ENCODE measurements at places on chromosomes 2 and 18. TPM values are rescaled to one million over a fixed set of nuclear protein-coding genes. Genes with fewer than 3 reads are reported as not detected.

Gene VWA3B
- total RNA-seq = not detected

Gene PLEKHH2
- total RNA-seq = 0.20 TPM

Gene ANXA4
- 70.6 TPM for total RNA-seq

Gene TMEFF2
- not detected for total RNA-seq

Gene CFAP210
- total RNA-seq = not detected

Gene DSEL
- 0.10 TPM for total RNA-seq

Gene FOXI3
- total RNA-seq = not detected

GRCh38 chr2:191790737-191791136 lies 56.2 kb downstream of the CAVIN2 start:
- DNase-seq = no peak

DNA sequence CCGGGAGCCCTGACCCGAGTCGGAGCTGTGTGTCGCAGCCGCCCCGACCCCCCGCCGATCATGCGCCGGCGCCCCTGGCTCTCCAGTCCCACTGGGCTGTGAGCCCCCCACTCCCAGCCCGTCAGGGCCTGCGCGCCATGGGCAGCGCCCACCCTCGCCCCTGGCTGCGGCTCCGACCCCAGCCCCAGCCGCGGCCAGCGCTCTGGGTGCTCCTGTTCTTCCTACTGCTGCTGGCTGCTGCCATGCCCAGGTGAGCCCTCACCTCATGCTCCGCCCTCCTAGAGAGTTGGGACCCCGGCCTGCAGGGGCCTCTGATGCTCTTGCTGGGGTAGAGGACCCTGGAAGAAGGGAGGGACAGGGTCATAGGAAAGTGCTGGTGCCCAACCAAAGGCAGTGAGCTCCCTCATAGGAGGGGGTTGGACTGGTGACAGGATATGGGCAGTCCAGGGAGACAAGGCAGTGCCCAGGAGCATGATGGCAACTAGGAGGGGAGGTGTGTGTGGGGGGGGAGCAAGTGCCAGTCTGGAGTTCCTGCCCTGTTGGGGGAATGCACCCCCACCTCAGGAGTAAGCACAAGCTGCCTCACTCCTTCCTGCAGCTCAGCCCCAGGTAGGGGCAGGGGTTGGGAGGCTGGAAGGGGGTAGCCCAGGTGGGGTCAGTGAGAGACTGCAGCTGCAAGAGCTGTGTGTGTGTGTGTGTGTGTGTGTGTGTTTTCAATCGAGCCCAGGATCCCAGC lies 375 bp downstream of the WNT10A start:
- DNase-seq = no peak

- DNase-seq = no peak
Measured at GRCh38 chr2:102233132-102233884, 46.5 kb downstream of the IL1RL2 start.

DNA sequence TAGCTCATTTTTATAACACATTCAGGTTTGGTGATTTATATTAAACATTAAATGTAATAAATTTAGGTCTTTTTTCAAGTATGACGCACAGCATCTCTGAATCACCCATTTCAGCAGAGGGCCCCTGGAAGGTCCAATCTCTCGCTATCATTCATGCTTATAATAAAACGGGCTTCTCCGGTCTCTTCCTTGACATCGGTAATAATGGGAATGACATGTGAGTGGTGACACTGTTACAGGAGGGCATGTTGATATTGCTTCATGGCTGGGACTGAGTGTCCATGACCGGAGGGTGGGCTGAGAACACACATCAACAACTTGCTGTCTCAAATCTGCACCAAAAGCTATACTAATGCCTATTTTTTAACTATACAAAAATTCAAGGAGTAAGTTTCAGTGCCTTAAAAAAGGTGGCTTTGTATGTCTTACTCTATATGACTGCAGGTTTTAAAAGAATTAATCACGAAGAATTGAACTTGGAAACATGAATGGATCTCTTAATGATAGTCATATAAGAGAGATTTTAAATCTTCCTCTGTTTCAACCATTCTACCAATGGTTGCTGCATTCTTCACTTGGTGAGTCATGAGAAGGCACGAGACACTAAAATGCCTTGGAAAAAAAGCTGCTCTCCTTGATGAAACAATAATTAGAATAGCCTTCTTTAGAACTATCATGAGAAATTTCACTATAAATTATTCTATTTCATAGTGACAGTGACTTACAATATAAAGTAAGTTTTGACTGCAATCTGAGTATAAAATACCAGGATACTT lies 101.9 kb upstream of the NRP2 start:
- DNase-seq = no peak

- no peak for DNase-seq
Measured at GRCh38 chr2:202030691-202031090, 3.0 kb upstream of the FZD7 start.

DNA sequence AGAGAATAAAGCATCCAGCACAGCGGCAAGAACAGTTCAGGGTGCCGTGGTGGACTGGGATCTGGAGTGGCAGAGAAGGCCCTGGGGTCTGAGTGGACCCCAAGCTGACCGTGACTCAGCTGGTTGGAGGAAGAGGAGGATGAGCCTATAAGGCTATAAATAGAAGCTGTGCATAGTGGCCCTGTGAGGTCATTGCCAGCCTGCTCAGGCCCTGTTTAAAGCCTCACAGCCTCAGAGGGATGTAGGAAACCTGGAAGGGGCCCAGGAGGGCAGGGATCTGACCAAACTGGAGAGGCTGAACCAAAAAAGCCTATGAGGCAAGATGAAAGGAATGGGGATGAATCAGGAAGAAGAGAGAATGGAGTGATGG lies 11.3 kb upstream of the DES start:
- DNase-seq = no peak

DNA sequence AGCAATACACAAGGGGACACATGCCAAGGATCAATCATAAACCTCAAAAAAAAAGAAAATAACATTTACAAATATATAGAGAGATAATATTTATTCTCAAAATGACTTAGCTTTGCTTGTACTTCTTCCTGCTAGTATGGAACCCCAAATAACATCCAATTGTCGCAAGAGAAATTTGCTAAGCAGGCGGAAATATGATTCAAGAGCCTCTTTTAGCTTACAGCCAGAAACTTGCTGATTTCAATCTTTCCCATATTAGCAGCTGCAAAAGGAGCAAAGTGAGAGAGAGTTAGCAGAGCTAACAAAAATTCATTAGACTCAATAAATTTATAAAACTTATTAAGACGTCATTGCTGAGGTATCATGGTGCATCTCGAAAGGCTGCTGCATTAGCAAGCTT lies 294.9 kb downstream of the FSIP2 start:
- DNase-seq = no peak

GRCh38 chr2:133561045-133561852 lies 7.0 kb downstream of the NCKAP5 start:
- no peak for DNase-seq

GRCh38 chr18:48106976-48107781 lies 176.7 kb upstream of the SMAD2 start:
- no peak for DNase-seq

DNA sequence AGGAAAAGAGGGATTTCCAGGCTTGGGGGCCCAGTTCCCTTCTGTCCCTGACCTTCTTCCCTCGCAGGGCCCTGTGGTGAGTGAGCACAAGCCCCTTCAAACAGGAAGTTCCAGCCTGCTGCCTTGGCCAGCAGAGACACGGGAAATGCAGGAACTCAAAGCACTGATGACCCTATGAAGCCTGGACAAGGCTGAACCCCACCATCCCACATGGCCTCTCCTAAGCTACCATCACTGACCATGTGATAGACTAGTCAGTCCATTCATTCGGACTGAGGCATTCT lies 196.4 kb downstream of the TNS1 start:
- DNase-seq = no peak

- DNase-seq = peak; percentile 45
Measured at GRCh38 chr2:181104512-181105115, 124.2 kb downstream of the UBE2E3 start.

DNA sequence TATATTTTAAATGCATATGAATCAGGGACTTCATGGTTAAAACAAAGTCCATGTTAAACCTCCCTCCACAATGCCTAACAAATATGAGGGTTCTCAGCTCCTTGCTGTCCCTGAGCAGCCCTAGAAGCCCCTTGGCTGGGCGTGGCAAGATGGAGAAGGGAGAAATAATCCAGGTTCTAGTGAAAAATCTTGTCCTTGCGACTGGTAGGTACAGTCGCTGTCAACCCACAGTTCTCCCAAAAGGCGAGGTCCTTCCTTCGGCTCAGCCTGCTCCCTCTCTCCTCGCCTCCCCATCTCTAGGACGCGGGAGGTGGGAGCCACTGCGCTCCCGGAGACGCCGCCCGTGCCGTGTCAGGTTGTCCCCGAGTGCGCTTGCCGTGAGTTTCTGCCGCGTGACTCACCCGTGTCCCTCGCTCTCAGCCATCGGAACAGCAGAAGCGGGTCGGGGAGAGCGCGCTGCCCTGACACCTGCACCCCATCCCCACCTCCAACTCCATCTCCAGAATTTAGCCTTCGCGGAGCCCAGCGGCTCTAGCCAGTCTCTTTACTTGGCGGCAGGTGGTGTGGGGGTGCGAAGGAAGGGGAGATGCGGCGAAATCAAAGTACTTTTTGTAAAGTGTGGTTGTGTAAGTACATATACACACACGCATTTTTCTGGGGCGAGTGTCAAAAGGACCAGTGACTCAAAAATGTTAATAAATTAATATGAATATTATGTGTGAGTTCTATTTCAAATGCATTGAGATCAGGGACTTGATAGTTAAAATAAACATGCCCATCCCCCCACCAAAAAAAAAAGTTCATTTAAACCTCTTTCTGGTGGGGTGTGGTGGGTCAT lies 65.1 kb upstream of the TMEM17 start:
- no peak for DNase-seq

DNA sequence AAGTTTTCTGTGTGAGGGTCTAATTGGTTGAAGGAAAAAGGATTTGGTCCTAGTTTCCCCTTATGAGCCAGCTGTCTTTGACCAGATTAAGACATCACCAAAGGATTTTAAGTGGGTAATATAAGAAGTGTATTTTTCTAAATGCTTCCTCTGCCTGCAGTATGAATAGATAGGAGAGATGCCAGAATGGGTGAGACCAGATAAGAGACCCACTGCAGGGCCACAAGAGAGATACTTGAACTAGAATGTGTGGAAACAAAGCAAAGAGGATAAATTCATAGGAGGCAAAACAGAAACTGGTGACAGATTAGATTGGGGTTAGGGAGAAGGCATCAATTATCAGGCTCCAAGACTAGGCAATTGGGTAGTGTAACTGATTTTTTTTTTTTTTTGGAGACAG lies 1.1 kb upstream of the HDHD2 start:
- DNase-seq = no peak

DNA sequence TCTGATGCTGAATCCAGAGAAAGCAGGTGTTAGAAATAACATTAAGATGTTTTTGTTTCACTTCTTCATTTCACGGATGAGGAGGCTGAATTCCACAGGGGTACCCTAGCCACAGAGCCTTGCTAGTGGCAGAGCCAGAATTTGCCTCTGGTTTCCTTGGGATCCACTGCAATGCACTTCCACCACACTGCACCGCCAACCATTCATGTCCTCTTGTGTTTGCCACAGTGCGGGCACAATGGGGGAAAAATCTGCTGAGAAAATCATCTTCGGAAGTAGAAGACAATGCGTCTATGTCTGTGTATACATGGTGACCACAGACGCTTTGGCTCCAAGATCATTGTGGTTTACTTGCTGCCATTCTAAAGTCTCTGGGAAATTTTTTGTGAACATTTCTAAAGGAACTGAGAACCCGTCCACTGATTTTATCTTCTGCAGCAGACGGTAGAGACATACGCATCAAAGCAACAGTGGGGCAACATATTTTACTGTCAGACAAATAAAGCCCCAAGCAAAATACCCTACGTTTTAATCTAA lies 14.9 kb downstream of the ICOS start:
- peak; percentile 54 for DNase-seq

- no peak for DNase-seq
Measured at GRCh38 chr2:205930209-205930608, 155.8 kb downstream of the INO80D start.

- no peak for DNase-seq
Measured at GRCh38 chr2:220279840-220280239, 652.4 kb downstream of the SLC4A3 start.

GRCh38 chr2:191109888-191110287 lies 40.9 kb downstream of the STAT4 start:
- no peak for DNase-seq

GRCh38 chr2:120885321-120885720 lies 149.7 kb downstream of the GLI2 start:
- DNase-seq = no peak

DNA sequence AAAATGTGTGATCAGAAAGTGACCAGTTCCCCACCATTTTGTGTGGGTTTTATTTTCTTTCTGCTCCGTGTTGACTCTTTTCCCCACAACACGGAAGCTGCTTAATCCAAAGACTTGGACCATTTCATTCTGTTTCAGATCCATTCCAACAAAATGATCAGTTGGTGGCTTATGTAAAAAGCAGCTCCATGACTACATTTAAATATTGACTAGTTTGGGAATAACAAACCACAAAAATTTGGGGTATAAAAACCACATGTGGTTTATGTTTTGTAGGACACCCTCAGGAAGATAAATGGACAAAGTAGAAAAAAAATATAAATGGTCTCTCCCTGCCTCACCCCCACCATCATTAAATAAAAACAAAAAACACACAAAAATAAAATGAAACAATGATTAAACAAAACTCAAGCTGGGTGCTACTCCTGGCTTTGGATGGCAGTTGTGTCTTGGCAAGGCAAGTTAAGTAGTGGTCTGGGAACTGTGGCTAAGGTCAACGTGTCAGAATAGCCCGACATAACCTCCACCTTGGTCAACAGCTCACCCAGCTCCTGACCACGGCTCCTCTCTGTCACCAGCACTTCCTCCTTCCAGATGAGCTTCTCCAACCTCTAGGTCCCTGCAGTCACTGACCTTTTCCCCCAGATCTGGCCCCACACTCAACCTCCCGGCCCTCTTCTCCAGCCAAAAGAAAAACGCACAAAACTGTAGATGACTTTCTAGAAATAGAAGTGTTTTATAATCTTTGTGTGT lies 12.8 kb upstream of the WIPF1 start:
- no peak for DNase-seq

GRCh38 chr18:48770243-48770642 lies 180.5 kb downstream of the SMAD7 start:
- DNase-seq = no peak

- no peak for DNase-seq
Measured at GRCh38 chr18:65235966-65236624, 514.7 kb upstream of the CDH7 start.

- no peak for DNase-seq
Measured at GRCh38 chr2:167860082-167860481, 387.3 kb downstream of the STK39 start.

GRCh38 chr2:185610301-185610700 lies 128.3 kb upstream of the FSIP2 start:
- no peak for DNase-seq

GRCh38 chr18:2906704-2907549 lies 60.1 kb downstream of the EMILIN2 start:
- DNase-seq = peak; percentile 42

DNA sequence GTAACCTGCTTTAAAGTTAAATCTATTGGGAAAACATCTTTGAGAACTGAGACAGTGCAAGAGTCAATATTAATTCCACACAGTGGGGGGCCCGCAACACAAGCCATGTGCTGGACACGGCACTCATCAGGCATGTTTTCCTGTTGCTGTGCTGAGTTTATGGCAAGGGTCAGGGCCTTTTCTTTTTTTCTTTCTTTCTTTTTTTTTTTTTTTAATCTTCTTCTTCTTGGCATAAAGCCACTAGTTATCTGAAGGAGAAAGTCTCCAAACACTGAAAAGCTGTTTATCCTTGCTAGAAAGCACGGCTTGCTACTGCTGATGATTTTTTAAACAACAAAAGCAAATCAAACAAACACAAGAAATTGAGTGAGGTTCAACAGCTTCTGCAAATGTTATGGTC lies 252.1 kb downstream of the ZNF521 start:
- no peak for DNase-seq

Measured in activated CD4-positive, alpha-beta T cell treated with anti-CD3 and anti-CD28 coated beads, Interleukin-2, amount 10 ng/mL, durations not matched to agents 7 days and 5 days (primary cell).